ENCODE measurements at places on chromosomes 13 and 19. TPM values are rescaled to one million over a fixed set of nuclear protein-coding genes. Genes with fewer than 3 reads are reported as not detected.

GRCh38 chr19:3190470-3190770 is 4.7 kb downstream of the NCLN start:
- H3K4me3 ChIP-seq, result no peak overlapping the region
- peaks cover 32% of the 10 kb centered on the region for H3K4me1 ChIP-seq
- no peaks in the 10 kb centered on the region for H3K27me3 ChIP-seq
- no peak overlapping the region for H3K27ac ChIP-seq

GRCh38 chr13:100306434-100306999 is 217.6 kb downstream of the PCCA start:
- no peak overlapping the region for H3K27ac ChIP-seq
- no peak for DNase-seq
- no peak overlapping the region for H3K4me3 ChIP-seq
- H3K36me3 ChIP-seq, result no peaks in the 10 kb centered on the region
- H3K27me3 ChIP-seq, result no peaks in the 10 kb centered on the region
- H3K4me1 ChIP-seq, result no peaks in the 10 kb centered on the region

- no peak overlapping the region for H3K27ac ChIP-seq
- H3K27me3 ChIP-seq, result no peaks in the 10 kb centered on the region
- H3K4me3 ChIP-seq, result no peak overlapping the region
- peaks cover 79% of the 10 kb centered on the region for H3K36me3 ChIP-seq
- DNase-seq, result no peak
These were observed 6.7 kb downstream of the DDX39A start for GRCh38 chr19:14412324-14412995.

DNA sequence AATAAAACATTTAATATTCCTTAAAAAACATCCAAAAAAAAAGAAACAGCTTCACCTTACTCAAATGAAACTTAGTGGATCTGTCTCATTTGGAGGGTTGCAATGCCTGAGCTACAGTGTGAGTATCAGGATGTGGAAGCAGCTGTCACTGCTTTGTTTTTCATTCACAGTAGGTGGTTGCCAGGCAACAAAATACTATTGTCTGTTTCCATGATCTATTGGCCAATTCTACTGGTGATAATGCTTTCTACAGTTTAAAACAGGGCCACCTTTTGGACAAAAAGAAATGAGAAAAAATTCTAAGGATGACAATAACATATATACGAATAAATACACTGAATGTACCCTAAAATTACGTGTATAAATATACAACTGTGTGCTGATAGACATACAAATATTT is 3.0 kb downstream of the ENOX1 start:
- H3K4me1 ChIP-seq, result peaks cover 4% of the 10 kb centered on the region
- H3K27ac ChIP-seq, result no peak overlapping the region
- no peak overlapping the region for H3K4me3 ChIP-seq
- H3K27me3 ChIP-seq, result peaks cover 48% of the 10 kb centered on the region

DNA sequence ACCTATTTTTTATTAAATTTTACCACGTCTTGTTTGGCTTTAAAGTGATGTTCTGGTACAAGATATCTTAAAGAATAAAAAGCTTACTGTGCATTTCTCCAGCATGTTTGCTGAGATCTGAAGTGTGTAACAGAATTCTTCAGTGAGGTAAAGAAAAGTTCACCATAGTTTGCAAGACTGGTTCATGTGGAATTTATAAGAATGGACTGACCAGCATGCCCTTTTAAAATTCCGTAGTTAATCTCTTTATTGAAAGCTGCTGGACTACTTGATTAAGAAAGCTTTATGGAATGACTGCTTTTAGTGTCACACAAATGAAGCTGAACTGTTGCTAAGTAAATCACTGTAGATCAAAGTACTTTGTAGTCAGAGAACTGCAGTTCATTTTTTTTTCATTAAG is 119.2 kb downstream of the GPC6 start:
- no peaks in the 10 kb centered on the region for H3K36me3 ChIP-seq
- H3K27ac ChIP-seq, result no peak overlapping the region
- no peak for DNase-seq
- no peaks in the 10 kb centered on the region for H3K4me1 ChIP-seq
- H3K4me3 ChIP-seq, result no peak overlapping the region
- no peaks in the 10 kb centered on the region for H3K27me3 ChIP-seq

DNA sequence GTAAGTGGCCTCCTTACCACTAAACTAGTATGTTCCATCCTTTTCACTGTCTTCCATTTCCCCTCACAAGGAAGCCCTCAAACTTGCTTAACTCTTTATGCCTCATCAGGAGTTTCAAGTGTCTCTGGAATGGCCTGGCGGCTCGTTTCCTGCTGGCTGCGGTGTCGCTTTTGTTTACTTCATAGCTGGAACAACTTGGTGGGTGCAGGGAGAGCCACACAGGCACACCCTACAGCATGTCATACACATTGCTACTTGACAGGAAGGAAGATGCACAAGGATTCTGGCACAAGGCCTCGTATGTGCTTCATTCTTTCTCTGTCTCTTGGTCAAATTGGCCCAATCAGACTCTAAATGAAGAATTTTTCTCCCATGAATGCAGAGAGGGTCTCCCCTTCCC is 488.3 kb downstream of the FOXO1 start:
- DNase-seq, result no peak
- no peak overlapping the region for H3K4me3 ChIP-seq
- no peak overlapping the region for H3K27ac ChIP-seq
- H3K27me3 ChIP-seq, result no peaks in the 10 kb centered on the region
- H3K4me1 ChIP-seq, result peaks cover 31% of the 10 kb centered on the region

- peaks cover 12% of the 10 kb centered on the region for H3K4me1 ChIP-seq
- H3K36me3 ChIP-seq, result peaks cover 69% of the 10 kb centered on the region
- H3K4me3 ChIP-seq, result no peak overlapping the region
- no peak for DNase-seq
These were observed 17.4 kb upstream of the ZNF543 start for GRCh38 chr19:57302727-57303401.

DNA sequence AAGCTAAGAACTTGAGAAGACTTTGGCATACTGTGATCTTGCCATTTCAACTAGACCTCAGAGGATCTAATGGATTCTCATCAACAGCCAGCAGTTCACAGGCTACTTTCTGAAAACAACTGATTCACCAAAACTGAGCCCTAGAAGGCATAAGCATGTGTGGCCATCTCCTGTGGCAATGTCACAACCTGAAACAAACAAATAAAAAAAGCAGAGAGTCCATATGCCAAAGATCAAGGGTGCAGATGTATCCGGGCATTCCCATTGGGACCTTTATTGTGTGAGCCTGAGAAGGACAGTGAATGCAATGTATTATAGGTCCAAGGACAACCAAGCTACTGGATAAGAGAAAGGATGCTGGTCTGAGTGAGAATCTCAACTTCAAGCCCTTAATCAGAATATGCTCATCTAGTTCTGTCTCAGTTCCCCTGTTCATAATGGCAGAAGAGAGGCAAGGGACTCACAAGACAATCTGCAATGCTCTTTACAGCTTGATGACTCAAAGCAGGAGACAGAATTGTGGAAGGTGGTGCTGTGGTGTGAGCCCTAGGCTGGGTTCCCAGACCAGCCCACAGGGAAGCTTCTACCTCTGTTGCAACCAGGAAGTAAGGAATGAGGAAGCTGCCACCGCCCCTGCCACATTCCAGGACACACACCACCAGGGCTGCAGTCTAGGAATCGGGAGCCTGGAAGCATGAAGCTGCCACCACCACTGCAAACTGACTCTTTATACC is 133.7 kb downstream of the RAP2A start:
- no peaks in the 10 kb centered on the region for H3K36me3 ChIP-seq
- H3K4me3 ChIP-seq, result no peak overlapping the region
- H3K4me1 ChIP-seq, result no peaks in the 10 kb centered on the region
- no peak for DNase-seq
- H3K27ac ChIP-seq, result no peak overlapping the region

GRCh38 chr13:47774671-47774994 is 226.4 kb downstream of the SUCLA2 start:
- no peak for DNase-seq
- no peaks in the 10 kb centered on the region for H3K4me1 ChIP-seq
- peaks cover 8% of the 10 kb centered on the region for H3K27me3 ChIP-seq
- H3K36me3 ChIP-seq, result no peaks in the 10 kb centered on the region

GRCh38 chr13:29619995-29620394 is 24.5 kb upstream of the SLC7A1 start:
- H3K36me3 ChIP-seq, result no peaks in the 10 kb centered on the region
- H3K27ac ChIP-seq, result no peak overlapping the region

GRCh38 chr19:45071969-45072790 is 4.1 kb downstream of the ZNF296 start:
- peaks cover 12% of the 10 kb centered on the region for H3K4me1 ChIP-seq
- no peak for DNase-seq
- peaks cover 18% of the 10 kb centered on the region for H3K36me3 ChIP-seq

GRCh38 chr19:58183817-58184215 is 955 bp downstream of the ZNF274 start:
- peak overlapping the region; percentile 99 for H3K27ac ChIP-seq
- H3K4me1 ChIP-seq, result peaks cover 19% of the 10 kb centered on the region
- H3K27me3 ChIP-seq, result no peaks in the 10 kb centered on the region
- H3K36me3 ChIP-seq, result peaks cover 61% of the 10 kb centered on the region

- H3K27me3 ChIP-seq, result peaks cover 5% of the 10 kb centered on the region
- H3K4me3 ChIP-seq, result no peak overlapping the region
- H3K4me1 ChIP-seq, result no peaks in the 10 kb centered on the region
- DNase-seq, result no peak
- H3K36me3 ChIP-seq, result no peaks in the 10 kb centered on the region
- H3K27ac ChIP-seq, result no peak overlapping the region
These were observed 258.2 kb upstream of the IRS2 start for GRCh38 chr13:110044551-110045111.

- H3K27me3 ChIP-seq, result peaks cover 27% of the 10 kb centered on the region
- no peak overlapping the region for H3K27ac ChIP-seq
- DNase-seq, result no peak
- H3K4me1 ChIP-seq, result peaks cover 14% of the 10 kb centered on the region
- H3K4me3 ChIP-seq, result no peak overlapping the region
These were observed 420 bp downstream of the DMKN start for GRCh38 chr19:35512831-35513627.

- no peak overlapping the region for H3K27ac ChIP-seq
- DNase-seq, result no peak
- H3K4me1 ChIP-seq, result no peaks in the 10 kb centered on the region
- H3K4me3 ChIP-seq, result no peak overlapping the region
- no peaks in the 10 kb centered on the region for H3K27me3 ChIP-seq
These were observed 386.1 kb upstream of the NBEA start for GRCh38 chr13:34555988-34556387.

- H3K36me3 ChIP-seq, result peaks cover 35% of the 10 kb centered on the region
- peak overlapping the region; percentile 43 for H3K27ac ChIP-seq
- peaks cover 12% of the 10 kb centered on the region for H3K4me1 ChIP-seq
- DNase-seq, result no peak
- no peaks in the 10 kb centered on the region for H3K27me3 ChIP-seq
These were observed 15.1 kb downstream of the NFKBID start for GRCh38 chr19:35885225-35885738.

DNA sequence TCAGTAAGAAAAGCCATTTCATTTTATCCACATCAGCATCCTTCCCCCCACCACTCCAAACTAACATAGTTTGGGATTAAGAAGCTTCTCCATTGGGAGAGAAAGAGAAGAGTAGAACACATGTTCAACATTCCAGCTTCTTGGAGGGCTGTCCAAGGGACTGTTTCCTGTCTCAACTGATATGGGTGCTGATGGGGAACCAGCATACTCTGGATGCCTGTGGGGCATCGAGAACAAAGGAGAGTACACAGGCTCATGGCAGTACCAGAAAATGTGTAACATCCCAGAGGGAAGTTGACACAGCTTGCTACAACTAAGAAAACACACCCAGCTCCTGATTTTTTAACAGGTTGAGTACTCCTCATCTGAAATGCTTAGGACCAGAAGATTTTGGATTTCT is 24.7 kb downstream of the SUCLA2 start:
- no peaks in the 10 kb centered on the region for H3K27me3 ChIP-seq
- DNase-seq, result no peak
- no peaks in the 10 kb centered on the region for H3K4me1 ChIP-seq
- H3K4me3 ChIP-seq, result no peak overlapping the region
- peaks cover 65% of the 10 kb centered on the region for H3K36me3 ChIP-seq
- H3K27ac ChIP-seq, result no peak overlapping the region

DNA sequence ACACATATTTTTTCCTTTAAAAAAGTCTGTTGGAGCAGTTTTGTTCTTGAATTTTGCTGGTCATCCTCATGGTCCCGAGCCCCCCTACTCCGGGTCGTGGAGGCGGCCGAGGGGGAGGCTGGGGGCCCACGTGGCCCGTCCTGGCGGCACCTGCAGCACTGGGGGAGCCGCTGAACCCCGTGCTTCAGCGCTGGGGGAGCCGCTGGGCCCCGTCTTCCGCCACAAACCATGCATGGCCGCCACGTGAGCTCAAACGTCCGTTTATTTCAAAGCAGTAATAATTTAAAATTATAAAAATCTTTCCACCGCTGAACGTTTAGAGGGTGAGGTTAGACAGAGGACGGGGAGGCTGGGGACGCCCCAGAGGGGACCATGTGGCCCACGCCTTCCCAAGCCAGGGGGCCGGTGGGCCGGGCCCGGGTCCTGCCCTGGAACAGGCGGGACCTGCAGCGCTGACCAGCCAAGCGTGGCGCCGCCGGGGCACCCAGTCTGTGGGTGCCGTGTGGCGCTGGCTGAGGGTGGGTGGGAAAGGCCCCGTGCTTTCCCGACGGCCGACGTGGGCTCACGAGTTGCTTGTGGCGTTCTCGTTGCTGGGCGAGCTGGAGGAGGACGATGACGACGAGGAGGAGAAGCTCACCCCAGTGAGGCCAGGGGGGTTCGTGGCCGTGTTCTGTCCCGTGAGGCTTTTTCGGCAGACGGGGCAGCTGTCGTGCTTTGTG is 8.0 kb downstream of the FGF22 start:
- H3K27me3 ChIP-seq, result no peaks in the 10 kb centered on the region
- no peaks in the 10 kb centered on the region for H3K4me1 ChIP-seq
- DNase-seq, result no peak

GRCh38 chr19:46791944-46792343 is 3.5 kb upstream of the SLC1A5 start:
- H3K4me3 ChIP-seq, result no peak overlapping the region
- H3K27ac ChIP-seq, result peak overlapping the region; percentile 57
- H3K27me3 ChIP-seq, result no peaks in the 10 kb centered on the region
- peak; percentile 47 for DNase-seq
- peaks cover 21% of the 10 kb centered on the region for H3K4me1 ChIP-seq

DNA sequence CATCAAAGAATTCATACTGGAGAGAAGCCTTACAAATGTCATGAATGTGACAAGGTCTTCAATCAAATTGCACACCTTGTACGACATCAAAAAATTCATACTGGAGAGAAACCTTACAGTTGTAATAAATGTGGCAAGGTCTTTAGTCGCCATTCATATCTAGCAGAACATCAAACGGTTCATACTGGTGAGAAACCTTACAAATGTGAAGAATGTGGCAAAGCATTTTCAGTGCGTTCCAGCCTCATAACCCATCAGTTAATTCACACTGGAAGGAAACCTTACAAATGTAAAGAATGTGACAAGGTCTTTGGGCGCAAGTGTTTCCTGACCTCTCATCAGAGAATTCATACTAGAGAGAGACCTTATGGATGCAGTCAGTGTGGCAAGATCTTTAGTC is 13.2 kb upstream of the ZNF534 start:
- no peak overlapping the region for H3K4me3 ChIP-seq
- H3K36me3 ChIP-seq, result peaks cover 55% of the 10 kb centered on the region
- no peak for DNase-seq
- no peak overlapping the region for H3K27ac ChIP-seq
- H3K4me1 ChIP-seq, result no peaks in the 10 kb centered on the region
- no peaks in the 10 kb centered on the region for H3K27me3 ChIP-seq

The CYP4F8 gene
- not detected for total RNA-seq

The KIR2DL4 gene
- total RNA-seq, result not detected

The LRRC4B gene
- not detected for total RNA-seq

The IGFL2 gene
- total RNA-seq, result not detected

The CYP4F12 gene
- total RNA-seq, result not detected

The NDUFA11 gene
- total RNA-seq, result 233 TPM

Measured in activated CD8-positive, alpha-beta T cell treated with anti-CD3 and anti-CD28 coated beads for 36 hours (primary cell).